Suprapubic skin (tissue), 4 donors: ENCODE measurements at places on chromosomes 4 and X. TPM values are rescaled to one million over a fixed set of nuclear protein-coding genes. Genes with fewer than 3 reads are reported as not detected.

TCEAL2 gene
- total RNA-seq = not detected

TRAM1L1 gene
- 2.0 TPM for total RNA-seq

ART3 gene
- not detected for total RNA-seq

HTATSF1 gene
- total RNA-seq = 32.6 TPM

CT45A10 gene
- not detected for total RNA-seq

PAQR3 gene
- total RNA-seq = 33.2 TPM

NSUN7 gene
- 4.9 TPM for total RNA-seq

TTC29 gene
- total RNA-seq = not detected

STPG2 gene
- total RNA-seq = not detected

GASK1B gene
- 9.7 TPM for total RNA-seq

PNMA5 gene
- not detected for total RNA-seq

UGT2B17 gene
- not detected for total RNA-seq

ENPEP gene
- 1.0 TPM for total RNA-seq

CDX4 gene
- 0.38 TPM for total RNA-seq

NSDHL gene
- total RNA-seq = 34.1 TPM

C4orf50 gene
- total RNA-seq = not detected
